KBM-7 (cell line): ENCODE measurements at places on chromosomes 1 and 21.

GRCh38 chr1:150890033-150890416, 3.1 kb downstream of the CTXND2 start:
- DNase-seq = no peak

DNA sequence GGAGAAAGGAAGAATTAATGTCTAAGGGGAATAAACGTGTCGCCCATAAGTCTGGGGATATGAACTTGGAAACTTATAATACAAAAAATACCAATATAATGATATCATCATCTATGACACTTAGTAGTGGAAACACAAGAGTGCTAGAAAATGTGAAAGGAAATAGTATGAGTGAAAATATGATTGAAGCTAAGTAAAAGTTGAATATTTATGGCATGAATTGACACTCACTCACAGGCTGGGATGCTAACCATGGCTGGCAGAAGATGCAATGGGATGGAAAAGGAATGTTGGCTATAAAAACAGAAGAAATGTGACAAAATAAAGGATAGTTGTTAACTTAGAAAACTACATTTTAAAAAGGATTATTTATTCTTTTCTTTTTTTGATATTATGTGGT, 120.1 kb downstream of the XPR1 start:
- no peak for DNase-seq

GRCh38 chr1:11700601-11701467, 9.3 kb downstream of the DRAXIN start:
- no peak for DNase-seq

DNA sequence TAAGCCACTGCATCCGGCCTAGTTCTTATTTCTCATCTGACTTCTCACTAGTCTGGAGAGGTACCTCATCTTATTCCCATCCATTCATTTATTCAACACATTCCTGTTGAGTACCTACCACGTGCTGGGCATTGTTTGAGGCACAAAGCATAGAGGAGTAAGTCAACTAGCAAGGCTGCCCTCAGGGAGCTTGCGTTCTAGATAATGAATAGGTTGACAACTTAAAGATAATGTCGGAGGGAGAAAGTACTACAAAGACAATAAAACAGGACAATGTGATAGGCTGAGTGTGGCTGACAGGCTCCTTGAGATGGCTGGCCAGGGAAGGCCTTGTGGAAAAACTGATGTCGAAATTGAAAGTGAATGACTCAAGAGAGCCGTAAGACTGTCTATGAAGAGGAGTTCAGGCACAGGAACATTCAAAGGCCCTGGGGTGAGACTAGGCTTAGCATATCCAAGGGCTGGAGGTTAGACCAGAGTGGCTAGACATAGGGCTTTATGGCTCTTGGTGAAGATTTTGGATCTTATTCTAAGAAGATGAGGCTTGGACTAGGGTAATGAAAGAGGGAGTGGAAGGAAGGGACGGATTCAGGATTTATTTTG, 18.3 kb downstream of the SPATA21 start:
- no peak for DNase-seq

DNA sequence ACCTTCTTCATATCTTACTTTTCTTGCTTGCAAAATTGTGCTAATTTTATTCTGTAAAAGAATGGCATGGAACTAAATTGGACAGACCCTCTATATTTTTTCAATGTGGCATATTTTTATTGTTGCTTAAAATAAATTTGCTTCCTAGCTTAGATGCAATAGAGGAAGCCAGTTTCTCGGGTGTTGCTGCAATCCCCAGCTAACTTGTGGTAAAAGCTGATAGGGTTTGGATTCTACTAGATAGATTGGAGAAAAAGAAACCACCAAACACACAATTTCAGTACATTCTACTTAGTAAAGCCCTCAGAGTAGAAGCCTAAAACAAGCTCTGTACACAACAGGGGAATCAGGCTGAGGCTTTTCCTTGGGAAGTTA, 49.5 kb upstream of the GCLM start:
- no peak for DNase-seq

- DNase-seq = no peak
These were observed 91.7 kb downstream of the TPR start for GRCh38 chr1:186283374-186283773.

- no peak for DNase-seq
These were observed 156.2 kb downstream of the AKT3 start for GRCh38 chr1:243693800-243694199.

- no peak for DNase-seq
These were observed 2.5 kb upstream of the TMEM201 start for GRCh38 chr1:9586147-9586766.
